Astrocyte (in vitro differentiated cells and primary cell): ENCODE measurements at places on chromosomes 16 and 17. TPM values are rescaled to one million over a fixed set of nuclear protein-coding genes. Genes with fewer than 3 reads are reported as not detected.

Gene CPNE7
- 6.7 and 7.5 TPM in 2 replicates for total RNA-seq

DNA sequence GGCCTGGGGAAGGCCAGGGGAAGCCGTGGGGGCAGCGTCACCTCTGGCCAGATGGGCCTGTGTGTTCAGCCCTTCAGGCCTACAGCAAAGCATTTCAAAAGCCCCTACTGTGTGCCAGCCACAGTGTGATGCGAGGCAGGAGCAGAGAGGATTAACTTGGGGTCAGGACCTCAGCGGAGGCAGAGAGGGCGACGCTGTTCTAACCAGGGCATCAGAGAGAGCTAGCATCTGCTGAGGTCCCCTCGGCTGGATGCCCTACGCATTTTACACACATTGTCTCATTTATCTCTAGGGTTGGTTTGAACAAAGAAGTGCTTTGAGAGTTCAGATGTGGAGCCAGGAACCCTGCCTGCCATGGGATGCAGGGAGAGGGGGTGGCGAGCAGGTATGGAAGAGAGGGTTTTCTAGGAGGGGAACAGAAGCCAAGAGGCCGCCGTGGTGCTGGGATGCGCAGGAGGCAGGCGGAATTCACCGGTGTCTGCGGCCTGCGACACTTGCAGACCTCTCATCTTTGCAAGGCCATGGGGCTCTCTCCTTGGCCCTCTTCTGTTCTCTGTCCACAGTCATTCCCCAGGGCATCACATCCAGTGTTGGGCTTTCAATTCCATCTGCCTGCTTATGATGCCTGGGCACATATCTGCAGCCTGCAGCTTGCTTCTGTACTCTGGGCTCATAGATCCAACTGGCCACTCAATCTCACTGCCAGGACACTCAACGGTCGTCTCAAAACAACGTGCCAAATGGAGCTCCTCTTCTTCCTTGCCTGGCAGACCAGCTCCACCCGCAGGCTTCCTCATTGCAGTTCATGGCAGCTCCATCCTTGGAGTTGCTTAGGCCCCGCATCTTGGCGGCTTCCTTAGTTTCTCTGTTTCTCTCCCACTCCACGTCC is 8.1 kb upstream of the NKD1 start:
- DNase-seq = no peak

- no peak for DNase-seq
Observed at GRCh38 chr16:3115561-3115960, 3.2 kb downstream of the ZNF205 start.

Gene PYY
- total RNA-seq = not detected in 2 replicates

- DNase-seq = no peak
Observed at GRCh38 chr17:30246460-30246859, 11.0 kb upstream of the SLC6A4 start.

Gene ZNF764
- 6.9 and 8.5 TPM in 2 replicates for total RNA-seq

GRCh38 chr16:56828647-56829046 is 36.4 kb upstream of the SLC12A3 start:
- DNase-seq = no peak

- no peak for DNase-seq
Observed at GRCh38 chr17:62793919-62794665, 14.0 kb downstream of the MARCHF10 start.

- peak; percentile 84 for DNase-seq
Observed at GRCh38 chr16:4494746-4495490, 18.7 kb downstream of the HMOX2 start.

- no peak for DNase-seq
Observed at GRCh38 chr16:27671410-27671809, 121.5 kb downstream of the KATNIP start.

GRCh38 chr16:85077576-85078125 is 34.6 kb downstream of the CIBAR2 start:
- no peak for DNase-seq
